ENCODE measurements at places on chromosomes 5 and 9.

DNA sequence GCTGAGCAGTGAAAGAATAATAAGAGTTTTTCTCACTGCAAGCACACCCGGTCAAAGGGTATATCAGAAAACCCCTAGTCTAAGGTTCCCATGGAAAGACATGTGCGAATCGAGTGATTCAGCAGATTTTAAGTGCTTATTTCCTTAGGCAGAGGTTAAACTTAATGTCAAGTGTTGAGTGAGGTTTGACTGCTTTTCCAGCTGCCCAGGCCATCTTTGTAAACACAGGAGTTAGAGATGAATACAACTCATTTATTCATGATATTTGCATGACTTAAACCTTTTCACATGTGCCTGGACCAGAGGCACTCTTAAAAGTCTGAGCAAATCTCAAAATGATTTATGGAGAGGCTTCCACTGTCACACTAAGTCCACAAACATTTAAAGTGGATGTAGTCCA lies 137.8 kb upstream of the RGMB start:
- DNase-seq: no peak

- no peak for DNase-seq
These were observed 11.2 kb downstream of the ADAMTSL2 start for GRCh38 chr9:133545494-133546286.

GRCh38 chr9:69623276-69623675 lies 48.9 kb downstream of the APBA1 start:
- no peak for DNase-seq

DNA sequence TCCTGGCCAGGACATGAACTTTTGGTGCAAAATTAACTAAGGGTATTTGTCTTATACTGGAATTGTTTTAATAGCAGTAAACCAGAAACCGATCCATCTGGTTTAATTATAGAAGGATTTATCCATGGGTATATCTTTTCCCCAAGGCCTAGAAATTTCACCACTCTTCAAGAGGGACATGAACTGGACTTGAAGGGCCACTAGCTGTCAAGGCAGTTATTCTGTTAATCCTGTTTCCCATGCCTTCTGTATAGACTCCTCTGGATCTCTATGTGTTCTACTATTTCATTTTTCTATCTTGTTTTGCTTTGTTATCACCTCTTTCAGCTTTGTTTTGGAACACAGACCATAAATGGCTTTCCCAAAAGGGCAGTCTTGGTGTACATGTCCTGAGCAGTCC lies 467.6 kb downstream of the KIF4B start:
- DNase-seq: no peak

- no peak for DNase-seq
These were observed 7.9 kb downstream of the PLK2 start for GRCh38 chr5:58451732-58452565.

DNA sequence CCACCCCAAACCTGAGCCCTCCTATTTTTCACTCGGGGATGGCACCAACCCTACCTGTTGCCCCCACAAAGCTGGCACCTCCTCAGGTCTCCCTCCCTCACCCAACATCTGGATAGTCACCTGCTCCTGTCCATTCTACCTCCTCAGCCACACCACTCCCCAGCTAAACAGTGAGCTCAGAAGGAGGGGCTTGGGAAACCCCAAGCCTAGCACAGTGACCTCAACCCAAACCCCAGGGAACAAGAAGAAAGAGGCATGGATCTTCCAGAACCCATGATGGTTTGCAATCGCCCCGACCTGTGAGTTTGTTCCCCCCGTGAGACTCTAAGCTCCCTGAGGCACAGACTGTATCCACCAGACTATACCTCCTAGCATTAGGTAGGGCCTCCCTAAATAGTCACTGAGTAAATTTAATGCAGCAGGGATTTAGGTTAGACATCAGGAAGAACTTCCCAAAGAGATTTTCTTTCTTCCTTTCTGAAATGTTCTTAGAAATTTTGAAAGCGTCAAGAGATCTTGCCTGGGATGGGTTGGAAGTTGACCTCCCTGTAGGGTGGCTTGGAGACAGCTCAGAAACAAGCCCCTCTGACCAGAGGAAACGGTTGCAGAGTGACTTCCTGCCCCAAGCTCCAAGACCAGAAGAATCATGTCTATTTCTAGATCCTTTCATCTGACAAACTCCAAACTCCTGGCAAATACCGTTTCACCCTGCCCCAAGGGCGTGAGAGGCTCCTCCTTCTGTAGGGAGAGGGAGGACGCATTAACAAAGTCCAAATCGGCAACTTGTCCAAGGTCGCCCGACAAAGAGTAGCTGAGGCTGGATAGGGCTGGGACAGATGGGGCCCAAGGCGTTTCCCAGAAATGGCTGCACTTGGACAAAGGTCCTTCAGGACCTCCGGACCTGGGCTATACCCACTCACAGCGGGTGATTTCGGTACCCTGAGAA lies 4.1 kb downstream of the FIBCD1 start:
- no peak for DNase-seq

DNA sequence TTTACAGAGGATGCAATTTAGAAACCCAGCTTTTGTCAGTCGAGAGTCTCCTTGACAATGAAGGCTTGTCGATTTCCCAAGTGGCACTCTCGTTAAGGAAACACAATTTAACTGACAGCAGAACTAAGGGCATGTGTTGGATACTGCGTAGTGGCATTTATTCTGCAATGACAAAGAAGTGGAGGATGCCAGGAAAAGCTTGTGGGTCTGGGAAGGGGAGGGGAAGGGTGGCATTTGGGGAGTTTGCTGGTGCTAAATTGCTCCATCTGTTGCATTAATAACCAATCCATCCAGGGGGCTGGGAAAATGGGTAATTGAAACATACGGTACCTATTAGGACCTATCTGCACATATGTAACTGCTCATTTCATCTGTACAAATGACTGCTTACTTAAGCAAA lies 190.6 kb downstream of the NSG2 start:
- DNase-seq: no peak

- DNase-seq: peak; percentile 40
These were observed 22.1 kb upstream of the STXBP1 start for GRCh38 chr9:127589955-127590370.

GRCh38 chr9:116569111-116569510 lies 118.0 kb upstream of the TRIM32 start:
- no peak for DNase-seq

- no peak for DNase-seq
These were observed 61.2 kb upstream of the JAK2 start for GRCh38 chr9:4923580-4924544.

- no peak for DNase-seq
These were observed 155.3 kb upstream of the KLF4 start for GRCh38 chr9:107644733-107645463.

- DNase-seq: no peak
These were observed 463.6 kb downstream of the SPOCK1 start for GRCh38 chr5:137035480-137035878.

DNA sequence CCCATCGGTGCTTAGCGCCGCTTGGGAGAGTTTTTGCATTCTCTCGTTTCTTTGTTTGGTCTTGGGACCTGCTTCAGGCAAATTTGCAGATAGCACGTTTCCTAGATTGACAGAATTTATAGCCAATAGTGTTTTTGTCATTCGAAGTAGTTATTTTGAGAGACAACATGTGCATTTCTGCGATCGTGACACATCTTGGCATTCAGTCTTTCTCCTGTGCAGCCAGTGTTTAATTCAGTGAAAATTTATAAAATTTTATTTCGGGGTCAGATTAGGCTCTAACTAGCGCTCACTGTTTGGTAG lies 830 bp downstream of the PRRC1 start:
- DNase-seq: no peak

DNA sequence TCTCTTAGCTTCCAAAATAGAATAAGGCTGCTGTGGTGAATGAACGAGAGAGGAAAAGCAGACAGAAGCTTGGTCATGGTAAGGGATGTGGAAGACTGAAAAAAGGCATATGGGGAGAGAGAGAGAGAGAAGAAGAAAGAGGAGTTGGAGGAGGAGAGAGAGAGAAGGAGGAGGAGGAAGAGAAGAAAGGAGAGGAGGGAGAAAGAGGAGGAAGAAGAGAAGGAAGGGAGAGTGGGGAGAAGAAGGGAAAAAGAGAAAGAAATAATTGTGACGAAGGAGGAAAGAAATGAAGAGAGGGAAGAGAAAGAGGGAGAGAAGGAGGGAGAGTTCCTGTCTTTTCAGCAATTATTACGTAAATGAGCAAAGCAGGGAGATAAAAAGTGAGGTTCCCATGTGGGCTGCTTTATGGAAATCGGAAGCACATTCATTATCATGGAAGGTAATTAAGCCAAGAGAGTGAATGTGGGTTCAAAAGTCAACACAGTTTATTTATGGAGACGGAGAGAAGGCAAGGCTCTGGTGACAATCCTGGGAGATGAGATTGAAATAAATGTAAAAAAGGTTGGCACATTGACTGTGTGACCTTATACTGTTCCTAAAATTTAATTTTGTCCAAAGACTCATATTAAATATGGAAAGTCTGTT lies 611.2 kb downstream of the KIF4B start:
- no peak for DNase-seq

DNA sequence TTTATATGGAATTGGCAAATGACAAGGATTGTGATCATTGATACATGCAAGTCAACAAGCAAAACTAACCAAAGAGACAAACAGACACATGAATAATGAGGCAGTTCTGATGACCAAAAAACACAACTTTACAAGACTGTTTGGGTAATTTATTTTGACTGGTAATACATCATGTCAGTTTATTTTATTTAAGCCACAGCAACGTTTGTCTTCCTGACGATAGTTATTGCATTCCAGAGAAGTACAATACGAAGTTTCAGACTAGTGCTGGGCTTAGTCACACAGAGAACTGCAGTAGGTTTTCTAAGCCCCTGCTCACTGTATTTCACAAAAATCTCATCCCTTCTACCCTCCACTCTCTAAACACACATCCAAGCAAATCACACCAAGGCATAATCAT lies 514.2 kb downstream of the RAB3C start:
- no peak for DNase-seq

- DNase-seq: no peak
These were observed 33.5 kb upstream of the SHOC1 start for GRCh38 chr9:111828193-111828592.

DNA sequence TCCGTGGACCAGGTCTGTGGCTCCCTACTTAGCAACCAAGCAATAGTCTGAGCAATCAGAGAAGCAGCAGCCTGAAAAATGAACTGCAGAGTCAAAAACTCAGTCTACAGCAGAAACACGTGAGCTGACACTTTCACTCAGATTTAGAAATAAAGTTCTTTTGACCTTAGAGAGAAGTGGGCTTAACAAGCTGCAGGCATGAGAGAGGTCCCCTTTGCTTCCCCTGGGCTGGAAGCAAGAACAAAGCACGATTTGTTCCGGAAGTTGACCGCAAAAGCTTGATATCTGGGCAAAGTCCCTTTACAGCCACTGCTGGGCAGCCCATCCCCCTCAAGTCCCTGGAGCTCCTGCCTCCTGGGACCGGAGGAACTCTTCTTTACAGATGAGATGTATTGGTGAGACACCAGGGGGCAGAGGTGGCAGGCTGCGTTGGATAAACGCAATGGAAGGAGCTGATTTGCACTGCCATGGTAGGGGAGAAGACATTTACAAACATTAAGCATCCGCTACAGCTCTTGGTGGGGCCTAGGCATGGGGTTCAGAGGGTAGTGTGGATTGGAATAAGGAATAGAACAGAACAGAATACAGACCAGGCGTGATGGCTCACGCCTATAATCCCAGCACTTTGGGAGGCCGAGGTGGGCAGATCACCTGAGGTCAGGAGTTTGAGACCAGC lies 5.8 kb upstream of the SOWAHA start:
- no peak for DNase-seq

DNA sequence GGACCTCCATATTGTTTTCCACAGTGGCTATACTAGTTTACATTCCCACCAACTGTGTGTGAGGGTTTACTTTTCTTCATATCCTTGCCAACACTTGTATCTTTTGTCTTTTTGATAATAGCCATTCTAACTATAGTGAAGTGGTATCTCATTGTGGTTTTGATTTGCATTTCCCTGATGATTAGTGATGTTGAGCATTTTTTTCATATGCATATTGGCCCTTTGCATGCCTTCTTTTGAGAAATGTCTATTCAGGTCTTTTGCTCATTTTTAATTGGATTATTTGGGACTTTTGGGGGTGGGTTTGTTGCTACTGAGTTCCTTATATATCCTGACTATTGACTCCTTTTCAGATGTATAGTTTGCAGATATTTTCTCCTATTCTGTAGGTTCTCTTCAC lies 44.4 kb downstream of the FEM1C start:
- no peak for DNase-seq

DNA sequence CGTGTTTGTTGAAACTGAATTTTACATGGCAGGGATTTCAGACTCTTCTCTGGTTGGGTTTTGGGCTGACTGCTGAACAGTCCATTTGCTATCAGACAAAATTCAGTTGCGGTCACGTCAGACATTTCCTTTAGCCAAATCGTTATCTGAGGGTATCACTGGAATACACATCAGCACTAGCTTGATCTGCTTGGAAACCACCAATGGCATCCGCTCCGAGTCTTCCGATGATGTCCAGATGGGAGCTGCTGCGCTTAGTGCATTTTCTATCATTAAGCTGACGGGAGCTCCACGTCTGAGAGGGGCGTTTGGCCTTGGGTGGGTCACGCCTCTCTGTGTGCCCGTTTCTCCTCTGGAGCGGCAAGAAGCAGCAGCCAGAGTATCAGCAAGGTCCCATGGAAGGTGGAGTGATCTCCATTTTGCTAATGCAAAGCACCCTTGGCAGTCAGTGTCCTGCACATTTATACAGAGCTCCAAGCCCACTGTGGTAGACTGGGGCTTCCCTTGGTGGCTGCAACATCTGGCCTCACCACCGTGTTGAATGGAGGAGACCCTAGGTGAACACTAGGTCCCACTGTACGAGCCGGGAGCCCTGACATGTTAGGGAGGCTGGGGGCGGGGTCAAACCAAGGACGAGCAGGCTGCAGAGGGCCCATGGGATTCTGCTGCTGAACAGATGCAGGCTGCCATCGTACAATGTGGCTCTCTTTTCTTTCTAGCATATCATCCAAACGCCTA lies 134.6 kb upstream of the PHYKPL start:
- no peak for DNase-seq

DNA sequence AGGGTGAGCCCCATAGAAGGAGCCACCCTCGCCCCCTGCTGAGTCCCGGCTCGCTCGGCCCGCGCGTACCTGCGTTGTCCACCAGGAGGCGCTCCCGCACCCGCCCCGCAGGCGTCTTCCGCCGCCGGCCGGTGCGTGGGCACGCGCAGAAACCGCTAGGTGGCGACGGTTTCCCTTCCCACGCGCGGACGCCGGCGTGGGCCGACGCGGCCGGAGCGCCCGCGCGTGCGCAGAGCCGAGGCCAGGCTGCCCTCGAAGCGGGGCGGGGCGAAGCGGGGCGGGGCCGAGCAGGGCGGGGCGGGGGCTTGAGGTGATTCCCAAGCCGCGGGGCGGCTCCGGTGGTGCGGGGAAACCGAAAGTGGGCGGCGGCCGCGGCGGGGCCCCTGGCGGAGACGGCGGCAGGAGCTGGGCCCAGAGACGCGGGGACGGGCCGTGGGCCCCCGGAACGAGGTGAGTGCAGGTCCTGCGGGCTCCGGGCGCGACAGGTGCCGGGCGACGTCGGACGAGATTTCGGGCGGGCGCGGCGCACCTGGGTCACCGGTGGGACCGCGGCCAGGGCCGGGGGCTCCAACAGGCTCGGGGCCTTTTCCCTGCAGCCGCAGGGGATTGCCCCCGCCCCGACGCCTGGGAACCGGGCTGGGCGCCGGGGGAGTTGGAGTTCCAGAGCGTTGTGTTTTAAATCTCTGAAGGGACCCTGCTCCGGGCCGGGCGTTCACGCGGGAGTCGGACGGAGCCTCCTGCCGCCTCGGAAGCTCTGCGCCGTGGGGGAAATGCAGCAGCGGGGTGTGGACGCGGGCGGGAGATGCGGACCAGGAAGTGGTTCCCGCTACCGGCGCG lies at the start of gene TDRD7:
TSS of gene TDRD7 (plus strand) at position 308 of the 837 bp plus-strand sequence. CDS start 16,370 bp downstream, outside the sequence.
- peak; percentile 9 for DNase-seq
